Heart right ventricle (tissue), 16 donors: ENCODE measurements at places on chromosomes 11 and 22.

DNA sequence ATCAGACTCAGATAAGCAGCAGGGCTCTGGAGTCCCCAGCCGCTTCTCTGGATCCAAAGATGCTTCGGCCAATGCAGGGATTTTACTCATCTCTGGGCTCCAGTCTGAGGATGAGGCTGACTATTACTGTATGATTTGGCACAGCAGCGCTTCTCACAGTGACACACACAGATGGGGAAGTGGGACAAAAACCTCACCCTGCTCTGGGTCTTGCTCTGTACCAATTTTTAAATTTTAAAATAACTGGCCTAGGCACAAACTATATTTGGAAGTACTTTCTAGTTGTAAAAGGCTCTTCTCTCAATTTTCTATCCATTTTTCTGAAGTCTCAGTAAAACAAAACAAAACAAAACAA is 131.7 kb downstream of the VPREB1 start:
- peaks cover 32% of the 10 kb centered on the region for H3K27me3 ChIP-seq
- no peak overlapping the region for H3K27ac ChIP-seq
- H3K36me3 ChIP-seq, result no peaks in the 10 kb centered on the region
- DNase-seq, result no peak

- H3K27ac ChIP-seq, result peak overlapping the region; percentile 78
These were observed 72.4 kb downstream of the TEAD1 start for GRCh38 chr11:12746593-12747097.

GRCh38 chr11:83033972-83034672 is 37.6 kb downstream of the RAB30 start:
- H3K36me3 ChIP-seq, result no peaks in the 10 kb centered on the region
- H3K4me3 ChIP-seq, result peak overlapping the region; percentile 27
- H3K4me1 ChIP-seq, result peaks cover 51% of the 10 kb centered on the region
- H3K27me3 ChIP-seq, result no peaks in the 10 kb centered on the region
- DNase-seq, result peak; percentile 24
- peak overlapping the region; percentile 80 for H3K27ac ChIP-seq

GRCh38 chr11:1305501-1306056 is 3.9 kb downstream of the TOLLIP start:
- H3K4me1 ChIP-seq, result peaks cover 7% of the 10 kb centered on the region
- no peak overlapping the region for H3K4me3 ChIP-seq

- H3K27me3 ChIP-seq, result no peaks in the 10 kb centered on the region
- H3K4me1 ChIP-seq, result peaks cover 5% of the 10 kb centered on the region
- no peak for DNase-seq
- no peak overlapping the region for H3K4me3 ChIP-seq
- peaks cover 18% of the 10 kb centered on the region for H3K36me3 ChIP-seq
These were observed 115.9 kb downstream of the TBC1D22A start for GRCh38 chr22:46878191-46878948.

GRCh38 chr11:43825217-43825816 is 55.3 kb upstream of the ALKBH3 start:
- DNase-seq, result no peak
- H3K27me3 ChIP-seq, result no peaks in the 10 kb centered on the region
- peaks cover 11% of the 10 kb centered on the region for H3K36me3 ChIP-seq
- no peak overlapping the region for H3K4me3 ChIP-seq
- H3K4me1 ChIP-seq, result peaks cover 5% of the 10 kb centered on the region
- no peak overlapping the region for H3K27ac ChIP-seq

DNA sequence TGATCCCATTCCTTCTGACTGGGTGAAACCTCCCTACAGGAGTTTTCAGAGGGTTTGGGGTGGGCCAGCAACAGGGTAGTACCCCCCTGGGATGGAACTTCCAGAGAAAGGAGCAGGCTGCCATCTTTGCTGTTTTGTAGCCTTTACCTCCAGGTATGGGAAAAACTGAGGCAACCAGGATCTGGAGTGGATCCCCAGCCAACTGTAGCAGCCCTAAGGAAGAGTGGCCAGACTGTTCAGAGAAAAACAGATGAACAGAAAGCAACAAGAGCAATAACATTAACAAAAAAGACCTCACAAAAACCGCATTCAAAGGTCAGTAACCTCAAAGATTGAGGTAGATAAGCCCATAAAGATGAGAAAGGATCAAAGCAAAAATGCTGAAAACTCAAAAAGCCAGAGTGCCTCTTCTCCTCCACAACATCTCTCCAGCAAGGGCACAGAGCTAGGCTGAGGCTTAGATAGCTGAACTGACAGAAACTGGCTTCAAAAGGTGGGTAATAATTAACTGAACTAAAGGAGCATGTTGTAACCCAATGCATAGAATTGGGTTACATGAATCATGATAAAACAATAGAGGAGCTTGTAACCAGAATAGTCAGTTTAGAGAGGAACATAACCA is 1288.6 kb upstream of the CNTN5 start:
- DNase-seq, result no peak
- H3K4me1 ChIP-seq, result peaks cover 2% of the 10 kb centered on the region
- no peak overlapping the region for H3K27ac ChIP-seq
- no peaks in the 10 kb centered on the region for H3K27me3 ChIP-seq

DNA sequence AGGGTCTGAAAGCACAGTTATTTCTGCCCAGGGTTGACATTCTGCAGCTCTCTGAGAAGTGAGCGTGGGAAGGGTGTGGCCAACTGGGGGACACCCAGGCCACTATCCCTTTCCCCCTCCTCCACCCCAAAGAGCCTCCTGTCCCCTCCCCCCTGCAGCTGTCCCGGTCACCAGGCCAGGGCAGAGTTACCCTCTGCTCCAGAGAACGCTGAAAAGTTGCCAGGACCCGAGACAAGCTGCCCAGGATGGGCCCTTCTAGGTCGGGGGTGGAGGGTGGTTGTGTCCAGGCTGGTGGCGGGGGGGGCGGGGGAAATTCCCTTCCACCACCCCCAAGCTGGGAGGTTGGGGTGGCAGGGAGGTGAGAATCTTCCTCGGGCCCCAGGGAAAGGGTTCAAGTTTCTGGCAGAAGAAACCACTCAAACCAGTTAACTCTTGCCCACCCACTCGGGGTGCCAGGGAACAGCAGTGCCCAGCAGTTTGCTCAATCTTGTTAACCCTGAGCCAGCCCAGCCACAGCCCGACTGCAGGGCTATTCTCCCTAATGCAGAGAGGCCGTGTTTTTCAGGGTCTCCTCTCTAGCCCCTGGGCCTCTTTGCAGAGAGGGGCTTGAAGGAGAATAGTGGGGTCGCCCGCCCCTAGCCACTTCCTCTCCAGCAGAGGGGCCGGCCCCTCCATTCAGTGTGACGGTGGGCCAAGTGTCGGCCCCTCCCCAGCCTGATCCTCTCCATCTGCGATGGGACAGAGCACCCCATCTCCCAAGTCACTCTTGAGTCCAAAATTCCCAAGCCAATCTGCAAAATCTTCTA is 697 bp downstream of the LGALS1 start:
- peaks cover 52% of the 10 kb centered on the region for H3K4me1 ChIP-seq
- H3K36me3 ChIP-seq, result peaks cover 3% of the 10 kb centered on the region
- DNase-seq, result peak; percentile 70
- H3K27me3 ChIP-seq, result no peaks in the 10 kb centered on the region
- peak overlapping the region; percentile 93 for H3K27ac ChIP-seq

DNA sequence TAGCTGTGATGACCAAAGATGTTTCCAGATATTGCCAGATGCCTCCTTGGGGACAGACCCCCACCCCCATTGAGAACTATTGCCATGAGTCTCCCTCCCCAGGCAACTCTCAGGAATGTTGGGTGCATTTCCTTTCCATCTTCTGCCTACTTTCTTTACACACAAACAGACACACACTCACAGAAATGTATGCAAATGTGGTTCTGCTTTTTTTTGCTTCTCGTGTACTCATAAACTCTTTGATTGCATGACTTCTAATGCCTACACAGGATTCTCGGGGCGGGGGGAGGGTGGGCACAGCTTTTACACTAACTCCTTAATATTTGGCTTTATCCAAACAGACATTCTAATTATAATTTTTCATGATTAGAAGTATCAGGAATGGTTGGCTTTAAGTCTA is 53.3 kb upstream of the SUSD2 start:
- H3K27me3 ChIP-seq, result no peaks in the 10 kb centered on the region
- no peaks in the 10 kb centered on the region for H3K4me1 ChIP-seq
- no peaks in the 10 kb centered on the region for H3K36me3 ChIP-seq
- no peak overlapping the region for H3K4me3 ChIP-seq
- no peak for DNase-seq

- no peaks in the 10 kb centered on the region for H3K27me3 ChIP-seq
- no peak for DNase-seq
- H3K36me3 ChIP-seq, result no peaks in the 10 kb centered on the region
- no peak overlapping the region for H3K27ac ChIP-seq
These were observed 522.3 kb upstream of the LUZP2 start for GRCh38 chr11:23974601-23975000.

GRCh38 chr11:123441161-123441560 is 11.1 kb downstream of the GRAMD1B start:
- no peaks in the 10 kb centered on the region for H3K27me3 ChIP-seq
- no peaks in the 10 kb centered on the region for H3K4me1 ChIP-seq
- no peak overlapping the region for H3K4me3 ChIP-seq
- DNase-seq, result no peak
- no peaks in the 10 kb centered on the region for H3K36me3 ChIP-seq

DNA sequence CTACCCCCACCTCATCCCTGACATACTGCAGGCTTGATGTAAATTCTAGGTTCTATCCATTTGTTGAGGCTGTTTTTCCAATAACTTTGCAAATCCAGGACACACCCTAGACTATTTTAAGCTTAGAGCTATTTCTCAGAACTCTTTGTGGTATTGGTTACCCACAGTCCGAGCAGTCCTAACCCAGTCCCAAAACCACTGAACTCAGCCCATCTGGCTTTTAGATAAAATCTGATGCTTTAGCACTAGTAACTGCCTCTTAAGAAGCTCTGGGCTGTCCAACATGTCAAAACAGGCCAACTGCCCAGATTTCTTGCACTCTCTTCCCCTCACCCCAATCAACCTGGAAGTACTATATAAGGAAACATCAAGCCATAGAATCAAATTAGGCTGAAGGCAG is 344.4 kb upstream of the CADM1 start:
- no peak overlapping the region for H3K4me3 ChIP-seq
- H3K27me3 ChIP-seq, result no peaks in the 10 kb centered on the region
- H3K36me3 ChIP-seq, result no peaks in the 10 kb centered on the region

GRCh38 chr11:17887779-17888178 is 125.1 kb downstream of the SERGEF start:
- H3K27ac ChIP-seq, result no peak overlapping the region
- no peaks in the 10 kb centered on the region for H3K4me1 ChIP-seq
- no peaks in the 10 kb centered on the region for H3K36me3 ChIP-seq
- H3K4me3 ChIP-seq, result no peak overlapping the region

DNA sequence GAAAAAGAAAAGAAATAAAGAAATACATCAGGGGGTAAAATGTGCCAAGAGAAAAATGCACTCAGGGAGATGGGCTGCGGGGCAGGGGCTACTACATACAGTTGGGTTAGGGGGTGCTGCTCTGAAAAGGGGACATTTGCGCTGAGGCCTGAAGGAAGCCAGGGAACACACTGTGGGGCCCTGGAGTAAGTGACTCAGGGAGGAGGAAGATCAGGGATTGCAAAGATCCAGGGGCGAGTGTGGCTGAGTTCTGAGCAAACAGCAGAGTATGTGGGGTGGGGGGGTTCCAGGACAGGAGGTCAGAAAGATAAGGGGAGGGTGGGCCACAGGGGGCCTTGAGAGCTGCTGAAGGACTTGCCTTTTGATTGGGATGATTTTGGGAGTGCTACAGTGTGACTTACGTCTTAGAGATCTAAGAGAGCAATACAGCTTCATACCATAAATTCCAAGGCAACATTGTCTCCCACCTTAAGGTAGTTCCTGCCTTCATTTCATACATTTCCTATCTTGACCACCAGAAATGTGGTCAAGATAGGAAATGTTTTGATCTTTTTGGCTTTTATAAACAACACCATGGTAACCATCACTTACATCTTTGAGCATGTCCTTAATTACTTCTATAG is 5.8 kb downstream of the A4GALT start:
- no peaks in the 10 kb centered on the region for H3K36me3 ChIP-seq
- no peak overlapping the region for H3K4me3 ChIP-seq
- no peaks in the 10 kb centered on the region for H3K27me3 ChIP-seq
- peak overlapping the region; percentile 78 for H3K27ac ChIP-seq
- no peak for DNase-seq
- peaks cover 80% of the 10 kb centered on the region for H3K4me1 ChIP-seq

- peaks cover 50% of the 10 kb centered on the region for H3K27me3 ChIP-seq
- no peak for DNase-seq
- no peak overlapping the region for H3K27ac ChIP-seq
- peaks cover 6% of the 10 kb centered on the region for H3K4me1 ChIP-seq
These were observed 512 bp upstream of the GRIA4 start for GRCh38 chr11:105609341-105609781.

GRCh38 chr11:68825571-68825970 is 16.1 kb downstream of the CPT1A start:
- H3K4me1 ChIP-seq, result peaks cover 28% of the 10 kb centered on the region
- no peak for DNase-seq
- peaks cover 6% of the 10 kb centered on the region for H3K36me3 ChIP-seq
- H3K27me3 ChIP-seq, result no peaks in the 10 kb centered on the region
- H3K27ac ChIP-seq, result no peak overlapping the region

DNA sequence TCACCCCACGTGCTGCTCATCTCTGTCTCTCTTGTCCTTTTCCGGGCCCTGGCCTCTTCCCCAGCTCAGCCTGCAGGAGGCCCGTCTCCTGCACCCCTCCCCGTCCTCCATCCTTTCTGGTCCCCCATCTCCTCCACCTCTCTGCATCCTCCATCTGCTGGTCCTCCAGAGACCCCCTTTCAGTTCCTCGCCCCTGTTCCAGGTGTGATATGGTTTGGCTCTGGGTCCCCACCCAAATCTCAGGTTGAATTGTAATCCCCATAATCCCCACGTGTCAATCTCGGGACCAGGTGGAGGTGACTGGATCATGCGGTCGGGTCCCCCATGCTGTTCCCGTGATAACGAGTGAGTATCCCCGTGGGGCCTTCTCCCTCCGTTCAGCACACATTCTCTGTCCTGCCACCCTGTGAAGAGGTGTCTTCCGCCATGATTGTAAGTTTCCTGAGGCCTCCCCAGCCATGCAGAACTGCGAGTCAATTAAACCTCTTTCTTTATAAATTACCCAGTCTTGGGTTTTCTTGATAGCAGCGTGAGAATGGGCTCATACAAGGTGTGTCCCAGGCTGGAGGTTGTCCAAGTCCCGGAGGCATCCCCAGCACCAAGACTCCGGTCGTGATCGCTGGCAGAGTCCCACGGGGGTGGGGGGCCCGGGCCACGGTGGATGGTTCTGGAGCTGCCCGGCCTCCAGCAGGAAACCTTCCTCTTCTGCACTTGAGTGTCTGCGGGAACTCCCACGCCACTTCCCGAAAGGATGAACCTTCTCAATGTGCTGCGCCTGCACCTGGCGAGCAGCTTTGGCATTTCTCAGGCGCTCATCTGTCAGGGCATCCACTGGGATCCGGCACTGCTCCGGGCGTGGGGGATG is 29.0 kb upstream of the TOLLIP start:
- no peak overlapping the region for H3K27ac ChIP-seq
- no peak overlapping the region for H3K4me3 ChIP-seq
- no peaks in the 10 kb centered on the region for H3K27me3 ChIP-seq
- H3K4me1 ChIP-seq, result peaks cover 16% of the 10 kb centered on the region

DNA sequence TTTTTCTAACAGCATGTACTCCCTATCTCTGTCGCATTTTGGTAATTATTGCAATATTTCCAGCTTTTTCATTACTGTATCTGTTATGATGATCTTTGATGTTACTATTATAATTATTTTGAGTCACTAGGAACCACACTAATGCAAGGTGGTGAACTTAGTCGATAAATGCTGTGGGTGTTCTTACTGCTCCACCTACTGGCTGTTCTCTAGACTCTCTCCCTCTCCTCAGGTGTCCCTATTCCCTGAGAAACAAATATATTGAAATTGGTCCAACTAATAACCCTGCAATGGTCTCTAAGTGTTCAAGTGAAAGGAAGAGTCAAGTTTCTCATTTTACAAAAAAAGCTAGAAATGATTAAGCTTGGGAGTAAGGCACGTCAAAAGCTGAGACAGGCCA is 10.5 kb downstream of the ARL14EP start:
- no peaks in the 10 kb centered on the region for H3K27me3 ChIP-seq
- no peak overlapping the region for H3K4me3 ChIP-seq
- H3K27ac ChIP-seq, result no peak overlapping the region
